Smooth muscle cell of trachea (primary cell): ENCODE measurements at places on chromosomes 3 and 15. TPM values are rescaled to one million over a fixed set of nuclear protein-coding genes. Genes with fewer than 3 reads are reported as not detected.

The CERS3 gene
- not detected in 2 replicates for total RNA-seq

The ARF4 gene
- 183 and 192 TPM in 2 replicates for total RNA-seq

The CCR9 gene
- total RNA-seq, result not detected in 2 replicates

The PTH1R gene
- total RNA-seq, result 0.66 TPM in 1 of 2 replicates, not detected in the other

The PTX3 gene
- total RNA-seq, result 120 and 266 TPM in 2 replicates

The TGM5 gene
- total RNA-seq, result not detected in 2 replicates

The LDHAL6B gene
- not detected in 2 replicates for total RNA-seq

The AHSG gene
- total RNA-seq, result not detected in 2 replicates

The PP2D1 gene
- total RNA-seq, result not detected in 2 replicates

The B3GALNT1 gene
- 15.9 and 16.9 TPM in 2 replicates for total RNA-seq

The PATL2 gene
- total RNA-seq, result 1.2 and 1.3 TPM in 2 replicates

The IGF2BP2 gene
- total RNA-seq, result 36.8 and 58.6 TPM in 2 replicates

The PPP1R14D gene
- total RNA-seq, result not detected in 2 replicates

The PLA2G4E gene
- under 0.01 TPM in 1 of 2 replicates, not detected in the other for total RNA-seq

The SLC22A14 gene
- 0.15 TPM in 1 of 2 replicates, not detected in the other for total RNA-seq

The AMT gene
- 1.2 and 3.2 TPM in 2 replicates for total RNA-seq

The TF gene
- 0.17 TPM in 1 of 2 replicates, not detected in the other for total RNA-seq

The PLCB2 gene
- total RNA-seq, result 0.17 and 0.29 TPM in 2 replicates

The CAPN3 gene
- total RNA-seq, result 1.0 and 2.8 TPM in 2 replicates

The GNAT1 gene
- not detected in 2 replicates for total RNA-seq

The KBTBD13 gene
- total RNA-seq, result under 0.01 and 0.17 TPM in 2 replicates
